ENCODE measurements at places on chromosomes 3 and 15.

DNA sequence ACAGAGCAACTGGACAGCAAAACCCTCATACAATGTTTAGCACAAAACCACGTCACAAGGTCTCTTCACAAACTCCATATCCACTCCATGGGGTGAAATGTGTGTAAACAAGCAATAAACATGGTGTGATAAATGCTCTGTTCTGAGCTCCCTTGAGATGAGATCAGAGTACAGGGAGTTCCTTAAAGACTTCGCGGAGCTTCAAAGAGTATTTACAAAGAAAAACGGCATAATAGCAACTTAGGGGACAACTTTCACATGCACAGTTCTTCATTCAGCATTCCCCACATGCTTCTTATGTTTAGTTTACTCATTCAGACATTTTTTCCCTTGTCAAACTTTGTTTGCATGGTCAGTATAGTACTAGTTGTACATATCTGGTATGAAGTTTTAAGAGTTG is 52.5 kb upstream of the SUCLG2 start:
- no peak for DNase-seq

DNA sequence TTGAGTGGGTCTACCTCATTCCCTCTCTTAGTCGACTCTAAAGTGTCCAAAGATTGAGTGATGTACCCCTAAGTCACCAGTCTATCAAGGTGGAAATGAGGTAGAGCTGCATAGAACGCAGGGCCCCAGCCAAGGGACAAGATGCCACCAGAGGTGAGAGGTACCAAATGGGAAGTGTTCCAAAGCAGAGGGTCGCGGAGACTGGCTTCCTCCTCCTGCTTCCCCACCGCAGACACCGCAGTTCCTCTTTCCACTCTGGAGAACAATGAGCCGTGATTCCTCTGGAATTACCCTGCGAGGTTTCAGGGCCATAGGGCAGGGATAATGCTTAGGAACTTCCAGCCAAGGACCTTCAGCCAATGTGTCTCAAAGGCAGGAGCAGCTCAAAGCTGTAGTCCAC is 55.8 kb downstream of the DAPK2 start:
- DNase-seq = no peak

GRCh38 chr15:58438956-58439355 is 7.2 kb downstream of the LIPC start:
- no peak for DNase-seq

GRCh38 chr3:2677501-2677900 is 432.7 kb downstream of the IL5RA start:
- DNase-seq = no peak

DNA sequence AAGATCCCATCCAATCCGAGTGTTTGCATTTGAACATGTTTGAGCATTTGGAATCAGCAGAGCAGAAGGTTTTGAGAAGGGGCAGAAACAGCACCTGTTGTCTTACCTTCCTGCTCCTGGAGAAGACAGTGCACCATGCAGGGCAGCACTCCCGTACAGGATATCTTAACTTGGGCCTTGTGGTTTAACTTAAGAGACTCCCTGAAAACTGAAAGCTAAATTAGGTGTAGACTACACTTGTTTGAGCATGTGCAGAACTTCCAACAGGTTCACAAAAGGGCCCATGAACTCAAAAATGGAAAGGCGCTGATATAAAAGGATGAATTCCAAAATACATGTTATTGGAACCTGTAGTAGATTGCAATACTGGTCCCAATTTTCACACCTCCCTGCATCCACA is 175.4 kb upstream of the PRICKLE2 start:
- no peak for DNase-seq

DNA sequence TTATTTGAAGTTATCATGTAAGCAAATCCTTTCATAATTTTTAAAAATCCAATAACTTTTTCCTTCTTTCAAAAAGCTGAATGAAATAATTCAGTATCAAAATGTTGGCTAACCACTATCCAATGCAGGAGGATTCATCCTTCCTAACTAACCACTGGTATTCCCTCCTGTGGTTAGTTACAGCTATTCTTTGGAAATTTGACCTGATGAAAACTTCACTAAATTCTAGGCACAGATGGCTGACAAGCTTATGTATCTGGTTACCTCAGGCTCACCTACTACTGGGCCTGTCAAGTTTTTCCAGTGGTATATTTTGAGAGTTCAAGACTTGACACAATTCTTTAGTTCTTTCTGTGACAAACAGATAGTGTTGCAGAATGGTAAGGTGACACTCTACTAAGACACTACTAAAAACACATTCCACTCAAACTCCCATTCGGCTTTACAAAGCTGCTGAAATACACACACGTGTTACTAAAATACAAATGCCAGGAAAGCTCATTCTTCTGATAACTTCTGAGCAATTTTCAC is 15.8 kb downstream of the NPTN start:
- no peak for DNase-seq
